ENCODE measurements at places on chromosomes 13 and 19. TPM values are rescaled to one million over a fixed set of nuclear protein-coding genes. Genes with fewer than 3 reads are reported as not detected.

DNA sequence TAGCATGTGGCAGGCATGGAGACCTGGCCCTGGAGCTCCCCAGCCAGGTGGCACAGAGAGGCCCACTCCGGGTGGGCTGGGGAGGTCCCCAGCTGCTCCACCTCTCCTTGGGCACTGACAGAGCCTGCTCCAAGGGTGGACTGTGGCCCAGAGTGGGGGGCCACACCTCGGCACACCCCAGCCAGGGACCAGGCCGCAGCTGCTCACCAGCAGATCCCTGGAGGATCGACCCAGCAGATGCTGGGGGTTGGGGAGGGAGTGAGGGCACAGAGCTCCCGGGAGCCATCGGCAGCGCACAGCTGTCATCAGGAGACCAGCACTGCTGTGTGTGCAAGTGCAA, 72.0 kb upstream of the KCTD15 start:
- no peak for DNase-seq

GRCh38 chr19:50975766-50976165, 6.4 kb upstream of the KLK6 start:
- DNase-seq: no peak

Gene PSG6
- total RNA-seq: not detected

- no peak for DNase-seq
Observed at GRCh38 chr13:70829748-70830147, 721.5 kb upstream of the KLHL1 start.

Gene PGLYRP1
- not detected for total RNA-seq

- DNase-seq: no peak
Observed at GRCh38 chr13:27621116-27621365, 651 bp upstream of the POLR1D start.

DNA sequence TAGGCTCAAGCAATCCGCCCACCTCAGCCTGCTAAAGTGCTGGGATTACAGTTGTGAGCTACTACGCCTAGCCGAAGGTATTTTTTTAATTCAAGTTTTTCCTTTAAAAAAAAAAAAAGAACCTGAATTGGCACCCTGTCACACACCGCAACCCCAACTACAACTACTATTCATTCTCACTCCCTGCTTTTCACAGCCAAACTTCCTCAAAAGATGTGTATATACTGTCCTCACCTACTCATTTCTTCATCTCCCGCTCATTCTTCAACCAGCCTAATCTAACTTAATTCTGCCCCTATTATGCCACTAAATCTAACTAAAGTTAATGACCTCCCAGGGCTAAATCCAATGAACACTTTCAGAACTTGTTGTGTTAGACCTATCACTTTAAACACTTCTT, 12.7 kb upstream of the WBP4 start:
- no peak for DNase-seq

Gene ZNF729
- not detected for total RNA-seq

DNA sequence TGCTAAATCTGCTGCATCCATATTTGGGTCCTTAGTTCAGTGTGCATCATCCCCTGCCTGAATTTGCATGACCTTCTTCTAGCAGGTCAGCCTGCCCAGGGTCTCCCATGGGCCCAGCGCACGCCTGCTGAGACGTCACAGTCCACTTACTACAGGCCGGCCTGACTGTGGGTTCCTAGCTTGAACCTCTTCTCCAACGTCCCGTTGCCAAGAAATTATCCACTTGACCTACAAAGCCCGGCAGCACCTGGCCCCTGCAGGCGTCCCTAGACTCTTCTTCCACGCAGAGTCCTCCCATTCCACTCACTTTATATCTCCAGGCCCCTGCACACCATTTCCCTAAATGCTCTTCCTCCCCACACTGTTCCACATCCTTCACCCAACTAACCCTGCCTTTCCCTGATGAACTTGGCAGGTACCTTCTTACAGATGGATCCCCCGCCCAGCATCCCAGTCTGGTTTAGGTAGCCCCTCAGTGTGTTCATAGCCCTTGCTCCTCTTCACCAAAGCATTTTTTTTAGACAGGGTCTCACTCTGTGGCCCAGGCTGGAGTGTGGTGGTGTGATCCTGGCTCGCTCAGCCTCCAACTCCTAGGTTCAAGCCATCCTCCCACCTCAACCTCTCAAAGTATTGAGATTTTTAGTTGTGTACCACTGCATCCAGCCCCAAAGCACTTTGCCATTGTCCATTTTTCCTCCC, 155.0 kb upstream of the SOX1 start:
- DNase-seq: no peak

DNA sequence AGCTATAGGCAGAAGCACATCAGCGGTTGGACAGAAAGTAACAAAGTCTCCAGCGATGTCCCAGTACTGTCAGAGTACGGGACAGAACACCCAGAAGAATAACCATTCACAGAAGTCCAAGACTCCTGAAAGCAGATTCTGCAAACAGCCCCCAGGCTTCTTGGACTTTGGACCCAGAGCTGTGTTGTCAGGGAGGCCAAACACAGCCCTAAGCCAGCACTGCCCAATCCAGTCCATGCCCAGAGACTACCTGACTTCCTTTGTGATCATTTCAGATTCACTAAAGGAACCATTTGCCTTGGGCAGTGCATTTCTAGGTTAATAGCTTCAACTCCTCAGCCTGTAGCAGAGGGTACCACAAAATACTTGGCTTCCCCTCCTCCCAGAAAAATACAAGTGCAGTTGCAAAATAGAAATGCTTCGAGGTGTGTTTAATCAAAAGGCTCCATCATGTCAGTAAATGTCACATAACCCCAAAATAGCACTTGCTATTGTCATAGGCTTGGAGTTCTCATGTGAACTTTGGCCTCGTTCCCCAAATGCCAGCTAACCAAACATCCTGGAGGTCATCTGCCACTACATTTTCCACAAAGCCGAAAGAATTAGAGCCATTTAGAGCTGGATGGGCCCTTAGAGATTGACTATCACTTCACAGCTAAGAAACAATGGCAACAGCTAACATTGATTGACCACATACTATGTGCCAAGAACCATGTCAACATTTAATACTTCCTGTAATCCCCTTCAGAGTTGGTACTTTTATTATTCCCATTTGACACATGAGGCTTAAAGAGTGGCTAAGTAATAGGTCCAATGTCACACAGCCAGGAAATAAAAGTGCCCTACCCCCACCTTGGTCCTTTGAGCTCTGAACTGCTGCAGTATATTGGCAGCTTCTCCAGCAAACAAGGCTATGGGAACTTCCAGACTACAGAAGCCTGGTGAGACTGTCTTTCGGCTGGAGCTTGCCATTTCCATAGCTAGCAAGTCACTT, 329.9 kb downstream of the FOXO1 start:
- DNase-seq: no peak

DNA sequence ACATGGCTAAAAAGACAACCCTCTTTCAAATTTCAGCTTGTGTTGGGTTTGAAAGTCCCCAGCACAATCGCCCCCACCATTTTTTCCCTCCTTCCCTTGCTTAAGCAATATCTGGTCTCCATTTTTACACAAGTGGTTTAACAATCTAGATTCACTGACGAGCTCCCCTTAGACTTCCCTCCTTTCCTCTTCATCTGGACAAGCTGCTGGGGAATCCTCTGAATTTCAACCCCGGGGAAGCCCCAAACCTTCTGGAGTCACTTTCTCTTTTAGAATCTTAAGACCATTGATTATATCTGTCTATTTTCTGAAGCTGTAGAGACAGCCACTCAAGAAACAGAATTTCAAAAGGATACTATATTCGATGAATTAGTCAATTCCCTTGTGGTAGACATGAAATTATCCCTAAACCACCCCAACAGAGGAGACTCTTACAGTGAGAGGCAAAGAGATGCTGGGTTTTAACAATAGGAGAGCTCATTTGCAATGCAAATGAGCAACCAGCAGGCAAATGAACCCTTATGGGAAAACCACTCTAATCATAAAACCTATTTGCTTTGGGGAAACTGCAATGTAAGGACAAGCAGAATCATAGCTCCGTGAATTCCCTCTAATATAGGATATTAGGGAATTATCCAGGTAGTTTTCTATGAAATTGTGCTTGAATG, 78.9 kb downstream of the TEX26 start:
- no peak for DNase-seq

Gene ADAT3
- 4.8 TPM for total RNA-seq

DNA sequence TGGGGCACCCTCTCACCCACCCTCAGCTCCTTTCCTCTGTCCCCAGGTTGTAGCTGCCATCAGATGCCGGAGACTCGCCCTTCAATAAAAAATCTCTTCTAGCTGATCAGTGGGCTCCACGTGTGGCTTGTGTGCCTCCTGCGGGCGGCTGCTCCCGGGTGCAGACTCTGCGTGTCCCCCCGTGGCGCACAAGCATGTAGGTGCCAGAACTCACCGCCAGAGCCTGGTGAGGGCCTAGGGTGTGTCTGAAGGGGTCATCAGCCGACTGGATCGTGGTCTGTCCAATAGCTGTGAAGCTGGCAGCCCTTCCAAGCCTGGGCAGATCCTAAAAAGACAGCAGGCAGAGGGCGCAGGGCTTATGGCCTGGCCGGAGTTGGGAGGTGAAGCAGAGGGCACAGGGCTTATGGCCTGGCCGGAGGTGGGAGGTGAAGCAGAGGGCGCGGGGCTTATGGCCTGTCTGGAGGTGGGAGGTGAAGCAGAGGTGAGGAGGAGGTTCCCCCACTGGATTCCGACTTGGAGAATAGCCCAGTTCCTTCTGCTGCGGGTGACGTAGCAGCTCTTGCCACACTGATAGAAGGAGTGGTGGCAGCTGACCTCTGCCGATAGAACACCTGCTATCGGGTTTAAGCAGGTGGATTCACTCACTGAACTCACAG, 11.7 kb downstream of the NOP53 start:
- no peak for DNase-seq

Gene TMC4
- total RNA-seq: not detected

- no peak for DNase-seq
Observed at GRCh38 chr19:1400281-1401137, 833 bp downstream of the GAMT start.

- no peak for DNase-seq
Observed at GRCh38 chr13:108433976-108434755, 164.6 kb downstream of the TNFSF13B start.

Gene ZNF790
- 4.1 TPM for total RNA-seq

DNA sequence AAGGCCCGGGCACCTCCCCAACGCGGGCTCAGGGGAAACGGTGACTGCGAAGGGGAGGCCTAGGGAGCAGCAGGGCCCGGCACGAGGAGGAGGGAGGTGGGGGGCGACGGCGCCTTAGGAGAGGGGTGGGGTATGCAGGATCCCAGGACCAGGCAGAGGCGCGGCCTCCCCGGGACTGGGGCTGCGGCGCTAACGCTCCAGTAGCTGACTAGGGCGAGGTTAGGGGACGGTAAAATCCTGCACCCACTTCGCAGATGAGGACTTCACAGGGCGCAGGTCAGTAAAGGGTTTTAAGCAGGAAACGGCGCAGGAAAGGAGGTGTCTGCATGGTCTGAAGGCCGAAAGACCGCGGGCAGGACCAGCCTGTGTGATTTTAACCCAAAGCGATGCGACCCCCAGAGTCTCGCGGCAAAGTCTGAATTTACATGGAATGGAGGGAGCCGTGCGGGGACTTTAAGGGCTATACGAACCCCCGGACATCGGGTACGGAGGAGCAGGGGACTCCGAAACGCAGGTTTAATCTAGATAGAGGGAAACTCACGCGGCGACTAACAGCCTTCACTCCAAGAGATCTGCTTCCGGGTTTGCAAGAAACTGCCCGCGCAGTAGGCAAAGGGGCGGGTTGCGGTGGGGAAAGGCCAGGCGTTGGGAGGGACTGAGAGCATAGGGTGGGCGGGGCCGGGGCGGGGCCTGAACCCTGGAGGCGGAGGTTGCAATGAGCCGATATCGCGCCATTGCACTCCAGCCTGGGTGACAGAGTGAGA, at the start of gene ZNF665:
Gene ZNF665 (minus strand): TSS at position 588 of the 764 bp plus-strand sequence. CDS start 10,460 bp downstream, outside the sequence.
- DNase-seq: peak; percentile 31

- no peak for DNase-seq
Observed at GRCh38 chr13:41608111-41608838, 150.9 kb downstream of the RGCC start.

GRCh38 chr13:77386880-77387606, 60.1 kb upstream of the MYCBP2 start:
- no peak for DNase-seq

DNA sequence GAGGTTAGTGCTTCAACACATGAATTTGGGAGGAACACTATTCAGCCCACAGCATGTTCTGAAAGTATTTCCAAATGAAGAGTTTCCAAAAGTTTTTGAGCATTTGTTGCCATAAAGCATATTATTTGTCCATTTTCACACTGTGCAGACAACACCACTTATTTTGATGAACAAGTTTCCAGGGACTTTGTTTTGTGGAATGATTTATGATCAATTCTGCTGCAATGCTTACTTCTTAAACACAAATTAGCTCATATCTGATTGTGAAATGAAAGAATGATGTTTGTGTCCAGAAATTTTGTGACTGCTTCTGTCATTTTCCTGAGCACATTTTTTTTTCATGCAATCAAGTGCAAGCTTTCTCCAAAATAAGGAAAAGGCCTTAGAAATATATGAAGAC, 205.3 kb downstream of the RAP2A start:
- DNase-seq: no peak

GRCh38 chr19:29089315-29089870, 123.6 kb downstream of the UQCRFS1 start:
- DNase-seq: no peak

GRCh38 chr13:38866649-38867048, 124.0 kb downstream of the STOML3 start:
- no peak for DNase-seq

DNA sequence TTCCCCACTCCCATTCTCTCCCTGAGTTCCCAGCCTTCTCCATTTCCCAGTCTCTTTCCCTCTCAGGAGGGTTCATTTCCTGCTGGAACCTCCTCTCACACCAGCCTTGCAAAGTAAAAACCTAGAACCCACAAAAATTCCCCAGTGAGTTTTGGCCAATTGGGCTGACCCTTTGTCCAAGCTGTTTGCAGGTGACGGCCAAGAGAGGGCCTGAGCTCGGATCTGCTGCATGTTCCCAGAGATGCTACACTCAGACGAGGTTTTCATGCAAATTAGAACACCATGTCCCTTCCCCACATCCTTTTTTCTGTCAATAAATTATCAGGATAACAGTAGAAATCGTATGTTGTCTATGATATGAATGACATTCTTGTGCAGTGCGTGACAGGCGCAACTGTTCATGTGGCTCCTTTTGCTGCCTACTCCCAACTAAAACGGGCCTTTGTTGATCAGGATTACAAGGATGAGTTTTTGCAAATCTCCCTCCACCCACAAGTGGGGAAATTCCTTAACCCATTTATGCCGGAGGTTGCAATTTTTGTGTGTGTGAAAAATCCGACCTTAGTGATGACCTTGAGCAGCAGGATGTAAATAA, 149.5 kb downstream of the CACNA1A start:
- DNase-seq: no peak

Gene PCDH17
- total RNA-seq: 3.0 TPM

- DNase-seq: no peak
Observed at GRCh38 chr19:2663920-2664571, 38.4 kb downstream of the GNG7 start.

Gene ZNF431
- 3.8 TPM for total RNA-seq

- no peak for DNase-seq
Observed at GRCh38 chr19:17968362-17968761, 1.5 kb downstream of the KCNN1 start.

- DNase-seq: no peak
Observed at GRCh38 chr19:43318203-43318602, 35.3 kb upstream of the CD177 start.

GRCh38 chr13:56351041-56351440, 789.7 kb upstream of the PRR20A start:
- DNase-seq: no peak

- DNase-seq: no peak
Observed at GRCh38 chr13:50893211-50893852, 16.3 kb upstream of the RNASEH2B start.

GRCh38 chr19:1474765-1475351, 4.2 kb downstream of the C19orf25 start:
- DNase-seq: no peak
